ENCODE measurements at places on chromosomes 4 and X. TPM values are rescaled to one million over a fixed set of nuclear protein-coding genes. Genes with fewer than 3 reads are reported as not detected.

DNA sequence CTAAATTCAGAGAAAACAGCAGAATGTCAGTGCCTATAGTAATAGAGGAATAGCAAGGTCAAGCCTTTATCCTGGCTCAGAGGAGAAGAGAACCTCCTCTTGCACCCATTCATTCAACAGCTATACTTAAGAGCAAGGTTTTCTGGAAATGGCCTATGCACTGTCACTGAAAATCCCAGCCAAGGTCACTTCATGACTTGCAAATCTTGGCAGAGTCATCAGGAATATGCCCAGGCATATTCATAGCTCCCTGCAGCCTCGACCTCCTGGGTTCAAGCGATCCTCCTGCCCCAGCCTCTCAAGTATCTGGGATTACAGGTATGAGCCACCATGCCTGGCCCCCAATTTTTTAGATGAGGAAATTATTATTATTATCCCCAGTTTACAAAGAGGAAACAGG, 35.8 kb upstream of the NOCT start:
- DNase-seq, result no peak

- no peak for DNase-seq
Measured at GRCh38 chr4:13537832-13538177, 6.5 kb downstream of the NKX3-2 start.

- peak; percentile 98 for DNase-seq
Measured at GRCh38 chr4:156946516-156947424, 24.8 kb downstream of the PDGFC start.

- DNase-seq, result peak; percentile 90
Measured at GRCh38 chrX:14963447-14964236, 90.4 kb downstream of the MOSPD2 start.

DNA sequence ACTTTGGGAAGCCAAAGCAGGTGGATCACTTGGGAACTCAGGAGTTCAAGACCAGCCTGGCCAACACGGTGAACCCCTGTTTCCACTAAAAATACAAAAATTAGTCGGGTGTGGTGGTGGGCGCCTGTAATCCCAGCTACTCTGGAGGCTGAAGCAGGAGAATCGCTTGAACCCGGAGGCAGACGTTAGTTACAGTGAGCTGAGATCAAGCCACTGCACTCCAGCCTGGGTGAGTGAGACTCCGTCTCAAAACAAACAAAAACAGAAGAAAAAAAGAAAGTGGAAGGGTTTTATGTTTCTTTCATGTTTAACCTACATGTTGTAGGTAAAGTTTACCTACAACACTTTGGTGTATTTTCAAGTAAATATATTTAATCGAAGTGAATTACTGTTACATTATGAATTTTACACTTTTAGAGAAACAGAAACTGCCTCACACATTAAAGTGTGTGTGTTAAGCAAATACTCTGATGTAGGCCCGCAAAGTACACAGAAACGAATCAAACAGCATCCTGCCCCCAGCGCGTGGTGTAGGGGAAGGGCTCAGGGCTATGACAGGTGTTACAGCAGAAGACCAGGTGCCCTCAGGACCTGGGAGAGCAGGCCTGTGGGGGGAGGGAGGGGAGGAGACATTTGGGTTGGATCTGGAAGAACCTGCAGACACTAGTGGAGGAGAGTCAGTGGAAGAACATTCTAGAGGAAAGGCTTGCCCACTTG, 39.0 kb downstream of the PTTG2 start:
- no peak for DNase-seq

GRCh38 chr4:185119927-185120630, 23.0 kb upstream of the SLC25A4 start:
- no peak for DNase-seq

DNA sequence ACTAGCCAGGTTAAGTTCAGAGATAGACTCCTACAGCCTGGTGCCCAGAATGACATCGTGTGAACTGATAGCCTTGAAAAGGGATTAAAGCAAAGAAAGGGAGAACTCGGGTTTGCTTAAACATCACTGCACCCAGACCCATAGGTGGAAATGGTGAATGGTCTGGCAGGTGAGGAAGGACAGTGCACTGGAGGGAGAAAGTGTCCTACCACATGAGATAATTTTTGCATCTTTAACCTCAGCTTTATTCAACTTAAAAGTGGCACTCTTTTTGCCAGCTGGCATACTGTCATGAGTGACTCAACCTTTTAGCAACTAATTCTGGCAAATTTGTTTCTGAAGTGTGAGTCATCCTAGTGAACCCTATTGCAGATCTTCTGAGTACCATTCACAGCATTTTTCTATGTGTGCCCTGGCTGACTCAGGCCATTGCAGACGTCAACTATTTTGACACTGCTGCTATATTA, 53.0 kb upstream of the DAPP1 start:
- peak; percentile 94 for DNase-seq

- no peak for DNase-seq
Measured at GRCh38 chr4:117900832-117901231, 133.5 kb upstream of the NDST3 start.

DNA sequence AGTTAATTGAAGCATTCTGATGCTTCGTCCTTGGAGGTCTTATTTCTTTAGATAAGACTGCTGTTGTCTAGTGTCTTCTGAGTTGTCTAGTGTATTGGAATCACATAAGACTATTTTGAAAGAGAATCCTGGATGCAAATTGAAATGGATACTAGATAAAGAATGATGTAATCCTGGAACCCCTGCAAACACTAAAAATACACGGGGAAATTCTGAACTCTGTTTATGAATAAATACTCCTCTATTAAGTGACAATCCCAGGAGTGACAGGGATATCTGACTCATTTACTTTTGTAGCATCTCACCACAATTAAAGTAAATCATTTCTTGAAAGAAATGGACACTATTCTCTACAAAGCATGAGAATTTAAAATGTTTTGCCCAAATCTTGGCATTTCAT, 968 bp downstream of the ASB11 start:
- DNase-seq, result no peak

DNA sequence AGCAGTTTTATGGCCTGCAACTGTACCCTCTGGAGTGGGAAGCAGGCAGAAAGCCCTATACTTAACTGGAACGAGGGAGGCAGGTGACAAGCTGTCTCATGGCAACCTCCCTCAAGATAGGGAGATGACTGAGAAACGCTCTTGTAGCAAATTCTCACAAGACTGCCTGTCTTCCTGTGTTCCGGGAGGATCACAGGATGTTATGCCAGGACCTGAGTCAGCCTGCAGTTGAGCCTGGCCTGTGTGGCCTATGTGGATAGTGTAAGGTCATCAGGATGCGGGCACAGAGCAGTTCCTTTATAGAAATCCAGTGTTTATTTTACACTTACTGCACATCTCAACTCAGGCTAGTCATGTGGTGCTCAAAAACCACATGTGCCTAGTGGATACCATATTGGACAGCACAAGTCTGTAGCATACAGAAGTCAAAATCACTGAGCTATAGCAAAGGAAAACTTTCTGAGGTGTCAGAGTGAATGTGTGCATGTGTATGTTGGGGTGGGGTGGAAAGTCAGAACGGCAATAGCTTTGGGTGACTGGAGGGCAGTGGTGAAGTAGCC, 25.2 kb downstream of the TAF7L start:
- DNase-seq, result peak; percentile 9

DNA sequence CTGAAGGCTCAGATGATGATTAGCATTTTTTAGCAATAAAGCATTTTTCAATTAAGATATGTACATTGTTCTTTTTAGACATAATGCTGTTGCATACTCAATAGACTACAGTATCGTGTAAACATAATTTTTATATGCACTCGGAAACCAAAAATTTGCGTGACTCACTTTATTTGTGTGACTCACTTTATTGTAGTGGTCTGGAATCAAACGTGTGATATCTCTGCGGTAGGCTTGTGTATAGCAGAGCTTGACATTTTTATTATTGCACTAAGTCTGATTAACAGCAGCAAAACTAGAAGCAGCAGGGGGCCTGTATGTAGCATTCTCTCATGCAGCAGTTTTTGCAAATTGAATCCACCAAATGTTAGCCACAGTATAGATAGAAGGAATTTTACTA, 119.1 kb upstream of the PRDX4 start:
- no peak for DNase-seq

- peak; percentile 32 for DNase-seq
Measured at GRCh38 chrX:30713061-30713525, 59.9 kb downstream of the GK start.

DNA sequence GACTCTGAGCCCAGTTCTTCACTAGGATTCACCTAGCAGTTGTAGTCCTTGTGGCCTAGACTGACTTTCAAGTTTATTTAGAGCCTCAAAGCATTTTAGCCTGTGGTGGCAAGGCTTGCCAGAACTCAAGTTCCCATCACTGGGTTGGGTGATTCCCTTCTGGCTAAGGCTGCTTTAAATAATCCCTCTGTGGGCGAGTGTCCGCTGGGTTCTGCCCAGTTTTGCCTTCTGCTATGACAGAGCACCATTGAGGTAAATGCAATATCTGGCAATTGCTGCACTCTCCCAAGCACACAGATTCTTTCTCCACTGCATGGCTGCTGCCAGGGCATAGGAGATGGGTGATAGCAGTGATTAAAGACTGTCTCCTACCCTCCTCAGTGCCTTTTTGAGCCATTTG, 90.8 kb upstream of the RLIM start:
- no peak for DNase-seq

GRCh38 chr4:77600521-77601451, 4.8 kb upstream of the CXCL13 start:
- peak; percentile 23 for DNase-seq

- no peak for DNase-seq
Measured at GRCh38 chrX:130909469-130910136, 6.6 kb upstream of the ENOX2 start.

DNA sequence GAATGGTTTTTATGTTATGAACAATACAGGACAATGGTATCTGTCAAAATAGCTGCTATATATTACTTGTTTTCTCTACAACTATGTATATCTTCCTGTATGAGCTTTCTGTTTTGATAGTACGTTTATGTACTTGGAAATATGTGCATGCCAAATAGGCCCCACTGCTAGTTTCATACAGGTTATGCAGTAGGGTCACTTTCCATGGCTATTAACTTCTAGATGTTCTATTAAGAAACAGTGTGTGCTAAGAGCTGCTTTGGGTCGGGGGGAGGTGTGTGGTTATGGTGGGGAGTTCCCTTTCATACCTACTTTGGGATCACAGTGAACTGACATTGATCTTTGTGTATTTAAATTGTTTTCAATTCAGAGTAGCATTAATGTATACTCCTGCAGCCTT, 30.9 kb downstream of the RBPJ start:
- DNase-seq, result no peak

- DNase-seq, result no peak
Measured at GRCh38 chr4:131309628-131310027, 1839.5 kb upstream of the PCDH10 start.

- no peak for DNase-seq
Measured at GRCh38 chrX:24466025-24466424, 939 bp downstream of the PDK3 start.

GRCh38 chr4:166324321-166324720, 451.3 kb downstream of the TLL1 start:
- peak; percentile 30 for DNase-seq

- no peak for DNase-seq
Measured at GRCh38 chrX:13090027-13090338, 45.6 kb upstream of the FAM9C start.

DNA sequence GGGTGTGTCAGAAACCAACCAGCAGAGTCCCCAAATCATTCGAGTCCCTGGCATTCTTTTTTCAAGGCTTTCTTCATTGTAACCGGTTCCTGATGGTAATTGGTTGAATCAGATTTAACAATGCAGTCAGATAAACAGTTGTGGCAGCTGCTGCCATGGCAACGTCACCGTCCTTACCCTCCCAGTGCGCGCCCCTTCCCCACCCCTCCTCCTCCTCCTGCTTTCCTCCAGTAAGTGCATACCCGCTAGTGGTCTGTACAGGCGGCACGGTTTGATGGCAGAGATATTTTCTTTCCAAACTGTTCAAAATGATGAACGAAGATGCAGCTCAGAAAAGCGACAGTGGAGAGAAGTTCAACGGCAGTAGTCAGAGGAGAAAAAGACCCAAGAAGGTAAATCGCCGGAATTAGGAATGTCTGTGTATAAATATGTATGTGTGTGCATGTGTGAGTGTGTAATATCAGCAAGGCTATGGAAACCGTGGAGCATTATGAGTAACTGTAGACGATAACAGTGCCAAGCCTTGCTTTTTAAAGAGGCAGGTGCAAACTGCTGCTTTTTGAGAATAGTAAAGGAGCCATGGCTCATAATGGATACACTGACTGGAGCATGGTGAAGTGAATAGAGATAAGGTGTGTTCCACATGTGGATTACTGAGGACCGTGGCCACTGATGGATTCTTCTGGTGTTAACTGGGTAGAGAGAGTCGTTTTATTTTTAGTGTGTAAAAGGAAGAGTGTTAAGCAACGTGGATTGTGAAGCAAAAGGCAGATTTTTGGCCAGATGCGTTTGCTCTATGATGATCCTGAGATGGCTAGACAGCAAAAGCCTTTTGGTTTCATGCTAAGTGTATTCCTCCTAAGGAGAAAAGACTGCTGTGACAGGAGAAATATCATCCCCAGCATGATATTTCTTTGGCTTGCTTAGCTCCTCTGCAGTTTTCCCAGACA, at the start of gene ANK2:
TSS of gene ANK2 (plus strand) at position 233 of the 950 bp plus-strand sequence. CDS start at position 309, 76 bp downstream.
- no peak for DNase-seq

- no peak for DNase-seq
Measured at GRCh38 chrX:51456814-51457213, 39.6 kb downstream of the NUDT11 start.

- no peak for DNase-seq
Measured at GRCh38 chr4:40232610-40233009, 35.8 kb downstream of the RHOH start.

- no peak for DNase-seq
Measured at GRCh38 chrX:112837531-112837930, 3.1 kb downstream of the AMOT start.

DNA sequence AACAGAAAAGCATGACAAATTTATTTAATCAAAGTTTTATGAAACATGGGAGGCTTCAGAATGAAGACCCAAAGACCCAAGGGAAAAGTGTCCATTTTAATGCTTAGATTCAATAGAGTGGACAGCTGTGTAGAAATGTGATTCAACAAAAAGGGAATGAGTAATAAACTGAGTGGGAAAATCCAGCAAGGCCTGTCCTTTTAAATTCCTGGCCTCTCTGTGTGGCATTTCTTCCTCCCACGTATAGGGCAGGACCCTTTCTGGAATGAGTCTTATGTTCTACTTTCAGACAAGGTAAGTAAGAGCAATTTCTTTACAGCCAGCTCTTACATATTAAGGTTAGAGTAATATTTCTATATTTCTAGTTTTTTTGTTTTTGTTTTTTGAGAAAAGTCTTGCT, 14.5 kb downstream of the AASDH start:
- peak; percentile 57 for DNase-seq

The MAGEA6 gene
- not detected for polyA plus RNA-seq

The MXRA5 gene
- 5.5 TPM for polyA plus RNA-seq

The RAB41 gene
- polyA plus RNA-seq, result not detected

The UGT2A3 gene
- not detected for polyA plus RNA-seq

The SHISA3 gene
- polyA plus RNA-seq, result not detected

The LIMCH1 gene
- 0.05 TPM for polyA plus RNA-seq

The MGAT4D gene
- polyA plus RNA-seq, result not detected

The CXCL6 gene
- polyA plus RNA-seq, result 0.06 TPM

The LONRF3 gene
- 0.12 TPM for polyA plus RNA-seq

The CENPVL1 gene
- not detected for polyA plus RNA-seq

The SATL1 gene
- polyA plus RNA-seq, result not detected

The ADH5 gene
- 243 TPM for polyA plus RNA-seq

The CYLC1 gene
- not detected for polyA plus RNA-seq

The FGFR3 gene
- polyA plus RNA-seq, result 3.8 TPM

The TSPYL2 gene
- 8.1 TPM for polyA plus RNA-seq

The FAAH2 gene
- polyA plus RNA-seq, result 0.23 TPM

Data from mammary epithelial cell (primary cell).